Activated CD4-positive, alpha-beta memory T cell treated with anti-CD3 and anti-CD28 coated beads, Interleukin-2, amount 10 ng/mL, durations not matched to agents 7 days and 5 days (primary cell): ENCODE measurements at places on chromosomes 1 and 21. TPM values are rescaled to one million over a fixed set of nuclear protein-coding genes. Genes with fewer than 3 reads are reported as not detected.

- DNase-seq: no peak
Measured at GRCh38 chr1:184492536-184492935, 105.7 kb downstream of the C1orf21 start.

- DNase-seq: no peak
Measured at GRCh38 chr21:42398436-42399028, 2.7 kb upstream of the TMPRSS3 start.

DNA sequence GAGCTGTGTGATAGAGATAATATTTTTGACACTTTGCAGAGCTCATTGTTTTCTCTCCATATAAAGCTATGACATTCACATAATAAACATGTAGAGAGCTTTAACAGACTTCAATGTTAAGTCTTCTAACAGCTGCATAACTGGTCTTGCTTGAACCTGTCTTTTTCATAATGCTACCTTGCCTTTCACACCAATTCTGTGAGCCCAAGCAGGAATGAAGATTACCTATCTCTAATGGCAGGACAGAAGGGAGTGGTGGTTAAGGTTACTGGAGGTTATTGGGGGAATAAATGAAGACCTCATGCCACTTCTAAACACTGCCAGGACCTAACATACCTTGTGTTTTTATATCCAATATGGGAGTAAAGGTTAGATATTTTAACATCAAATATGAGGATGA, 2.3 kb upstream of the CD55 start:
- no peak for DNase-seq

- no peak for DNase-seq
Measured at GRCh38 chr1:30267856-30268255, 455.5 kb downstream of the MATN1 start.

Gene EDN2
- not detected for total RNA-seq

Gene PRAMEF26
- not detected for total RNA-seq
